HT-29 (cell line): ENCODE measurements at places on chromosomes 2 and 18.
A peak's percentile ranks its signal among the peaks of the same experiment; 100 is the strongest.

GRCh38 chr2:7887441-7887840 lies 794.4 kb upstream of the ID2 start:
- no peak for DNase-seq

DNA sequence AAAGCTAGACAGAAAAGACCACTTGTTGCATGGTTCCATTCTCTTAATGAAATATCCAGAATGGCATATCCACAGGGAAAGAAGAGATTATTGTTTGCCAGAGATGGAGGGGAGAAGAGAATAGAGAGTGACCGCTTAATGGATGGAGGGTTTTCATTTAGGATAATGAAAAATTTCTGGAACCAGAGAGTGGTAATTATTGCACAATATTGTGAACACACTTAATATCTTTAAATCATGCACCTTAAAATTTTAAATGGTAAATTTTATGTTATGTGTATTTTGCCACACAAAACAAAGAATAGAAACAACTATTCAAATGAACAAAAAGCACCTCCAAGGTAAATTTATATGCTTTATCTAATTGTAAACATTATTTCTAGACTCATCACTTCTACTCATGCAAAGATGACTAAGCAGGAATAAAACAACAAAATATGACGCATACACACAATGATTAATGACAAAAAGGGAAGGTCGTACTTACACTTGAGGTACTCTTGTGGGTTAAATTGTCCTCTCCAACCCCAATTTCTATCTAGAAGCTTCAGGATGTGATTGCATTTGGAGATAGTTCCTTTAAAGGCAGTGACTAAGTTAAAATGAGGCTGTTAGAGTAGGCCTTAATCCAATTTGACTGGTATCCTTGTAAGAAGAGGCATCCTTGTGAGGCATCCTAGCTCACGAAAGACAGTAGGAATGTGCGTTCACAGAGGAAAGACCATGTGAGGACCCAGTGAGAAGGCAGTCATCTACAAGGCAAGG lies 18.7 kb upstream of the DHRS9 start:
- no peak for DNase-seq

- no peak for DNase-seq
Measured at GRCh38 chr2:232085164-232085563, 123.7 kb downstream of the DIS3L2 start.

- DNase-seq = no peak
Measured at GRCh38 chr2:234493796-234494195, 3.1 kb downstream of the ARL4C start.

- no peak for DNase-seq
Measured at GRCh38 chr18:52667463-52668065, 327.6 kb downstream of the DCC start.

- no peak for DNase-seq
Measured at GRCh38 chr18:34795070-34795732, 85.1 kb downstream of the DTNA start.

GRCh38 chr2:7919510-7919909 lies 762.3 kb upstream of the ID2 start:
- no peak for DNase-seq

DNA sequence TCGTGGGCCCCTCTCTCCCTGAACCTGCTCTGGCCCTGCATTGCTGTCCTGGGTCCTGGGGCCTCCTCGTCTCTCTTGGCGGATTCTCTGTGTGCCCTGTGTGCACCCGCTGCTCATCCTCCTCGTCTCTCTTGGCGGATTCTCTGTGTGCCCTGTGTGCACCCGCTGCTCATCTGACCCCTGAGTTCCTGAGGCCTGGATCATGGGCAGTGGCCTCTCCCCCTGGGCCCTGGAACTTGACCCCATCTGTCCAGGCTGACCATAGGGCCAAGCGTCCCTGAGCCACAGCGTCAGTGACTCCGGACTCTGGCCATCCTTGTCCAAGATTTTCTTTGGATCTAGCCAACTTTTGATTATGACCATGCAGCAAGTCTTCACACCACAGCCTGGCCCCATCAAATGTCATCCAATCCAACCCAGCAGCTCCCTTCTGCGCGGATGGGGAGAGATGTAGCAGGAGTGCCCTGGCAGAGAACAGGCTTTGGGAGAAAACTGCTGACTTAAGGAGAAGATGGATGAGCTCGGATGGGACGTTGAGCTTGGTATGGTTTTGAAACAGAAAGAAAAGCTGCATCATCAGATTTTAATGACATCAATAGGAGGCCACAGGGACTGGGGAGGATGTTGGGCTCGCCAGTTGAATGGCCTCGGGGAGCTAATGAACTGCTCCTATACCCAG lies 455.1 kb upstream of the HS6ST1 start:
- no peak for DNase-seq

- no peak for DNase-seq
Measured at GRCh38 chr2:15729709-15730544, 138.3 kb downstream of the DDX1 start.

- DNase-seq = no peak
Measured at GRCh38 chr2:204039298-204039838, 102.8 kb downstream of the ICOS start.

DNA sequence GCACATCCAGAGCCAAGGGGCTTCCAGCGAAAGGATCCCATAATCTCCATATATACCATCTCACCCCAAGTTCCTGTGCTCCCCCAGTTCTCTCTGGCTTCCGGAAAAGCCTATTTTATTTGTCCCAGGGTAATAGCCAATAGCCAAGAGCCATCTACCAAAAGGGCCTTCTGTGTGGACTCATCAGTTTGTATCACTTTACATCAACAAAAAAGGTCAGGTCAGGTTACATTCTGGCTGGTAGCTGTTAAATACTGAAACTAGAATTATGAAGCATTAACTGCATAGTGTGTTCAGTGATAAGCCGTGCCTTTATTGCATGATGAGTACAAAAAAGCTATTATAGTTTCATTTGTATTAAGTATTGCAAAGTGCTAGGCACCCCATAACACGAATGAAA lies 223.7 kb downstream of the IRS1 start:
- DNase-seq = no peak

DNA sequence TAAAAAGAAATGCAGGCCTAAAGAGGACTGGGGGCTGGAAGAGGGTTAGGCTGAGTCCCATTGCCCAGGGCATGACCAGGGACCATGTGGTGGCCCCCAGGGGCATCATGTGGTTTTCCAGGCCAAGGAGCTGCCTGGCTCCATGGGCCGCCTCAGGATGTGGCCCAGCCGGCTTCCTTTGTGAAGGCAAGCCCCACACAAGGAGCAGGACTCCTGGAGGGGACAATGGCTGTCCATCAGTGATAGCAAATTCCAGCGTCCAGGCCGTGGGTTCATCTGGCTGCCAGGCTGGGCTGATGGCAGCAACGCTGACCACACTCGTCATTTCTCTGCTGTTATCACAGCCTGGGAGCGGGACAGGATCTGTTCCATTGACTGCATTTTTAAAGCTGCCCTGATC lies 82.5 kb downstream of the GBX2 start:
- no peak for DNase-seq

DNA sequence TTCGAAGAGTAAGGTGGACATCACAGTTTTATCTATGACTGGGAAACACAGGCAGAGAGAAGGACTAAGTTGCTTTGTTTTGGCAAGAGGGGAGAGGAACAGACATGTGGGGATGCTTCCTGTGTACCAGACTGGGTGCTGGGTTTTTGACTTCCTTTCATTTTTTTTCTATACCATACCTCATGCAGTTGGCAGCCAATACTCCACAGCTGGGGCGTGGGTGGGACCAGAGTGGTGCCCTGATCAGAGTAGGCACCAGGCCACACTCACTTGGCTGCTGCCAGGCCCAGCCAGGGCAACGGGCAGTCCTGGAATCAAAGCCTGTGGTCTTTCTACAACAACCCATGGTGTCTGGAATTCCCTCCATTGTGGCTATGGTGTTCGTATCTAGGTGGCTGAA lies 45.2 kb downstream of the SH3RF3 start:
- DNase-seq = no peak

GRCh38 chr2:86383844-86384243 lies 46.4 kb upstream of the REEP1 start:
- no peak for DNase-seq

GRCh38 chr2:129934044-129934822 lies 45.2 kb upstream of the RAB6C start:
- DNase-seq = no peak

- DNase-seq = no peak
Measured at GRCh38 chr2:224363281-224363680, 38.6 kb downstream of the FAM124B start.

GRCh38 chr2:29920130-29920577 lies 1.2 kb downstream of the ALK start:
- no peak for DNase-seq

DNA sequence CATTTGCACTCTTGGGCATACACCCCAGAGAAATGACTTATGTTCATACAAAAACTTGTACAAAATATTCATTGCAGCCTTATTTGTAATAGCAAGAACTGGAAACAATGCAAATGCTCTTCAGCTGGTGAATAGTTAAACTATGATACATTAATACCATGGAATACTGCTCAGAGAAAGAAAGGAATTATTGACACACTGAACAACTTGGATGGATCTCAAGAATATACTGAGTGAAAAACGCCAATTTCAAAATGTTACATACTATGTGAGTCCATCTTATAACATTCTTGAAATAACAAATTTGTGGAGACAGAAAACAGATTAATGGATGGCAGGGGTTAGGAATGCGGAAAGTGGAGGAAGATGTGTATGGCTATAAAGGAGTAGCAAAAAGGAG lies 17.2 kb downstream of the LNPK start:
- no peak for DNase-seq

- peak; percentile 82 for DNase-seq
Measured at GRCh38 chr2:26144031-26144430, 28.9 kb upstream of the GAREM2 start.

DNA sequence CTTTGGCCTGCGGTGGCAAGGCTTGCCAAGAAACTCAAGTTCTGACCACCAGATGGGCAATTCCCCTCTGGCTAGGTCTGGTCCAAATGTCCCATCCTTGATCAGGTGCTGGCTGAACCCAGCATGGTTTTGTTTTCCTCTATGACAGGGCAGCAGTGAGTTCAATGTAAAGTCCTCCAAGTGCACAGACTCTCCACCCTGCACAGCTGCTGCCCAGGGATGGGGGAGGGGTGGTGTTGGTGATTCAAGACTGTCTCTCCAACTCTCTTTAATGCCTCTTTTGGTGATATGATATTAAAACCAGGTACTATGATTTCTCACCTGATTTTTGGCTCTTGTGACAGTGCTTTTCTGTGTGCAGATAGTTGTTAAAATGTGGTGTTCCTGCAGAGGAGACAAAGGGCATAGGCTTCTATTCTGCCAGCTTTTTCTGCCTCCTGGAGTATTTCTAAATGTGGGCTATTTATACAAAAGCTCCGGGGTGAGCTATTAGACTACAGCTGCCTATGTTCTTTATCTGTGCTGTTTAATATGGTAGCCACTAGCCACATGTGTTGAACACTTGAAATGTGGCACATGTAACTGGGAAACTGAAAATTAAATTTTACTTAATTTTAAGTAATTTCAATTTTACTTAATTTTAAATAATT lies 64.0 kb upstream of the STK39 start:
- no peak for DNase-seq

GRCh38 chr2:67459761-67460160 lies 62.6 kb downstream of the ETAA1 start:
- no peak for DNase-seq
